GM04504 (cell line): ENCODE measurements at places on chromosomes 5 and 9.

DNA sequence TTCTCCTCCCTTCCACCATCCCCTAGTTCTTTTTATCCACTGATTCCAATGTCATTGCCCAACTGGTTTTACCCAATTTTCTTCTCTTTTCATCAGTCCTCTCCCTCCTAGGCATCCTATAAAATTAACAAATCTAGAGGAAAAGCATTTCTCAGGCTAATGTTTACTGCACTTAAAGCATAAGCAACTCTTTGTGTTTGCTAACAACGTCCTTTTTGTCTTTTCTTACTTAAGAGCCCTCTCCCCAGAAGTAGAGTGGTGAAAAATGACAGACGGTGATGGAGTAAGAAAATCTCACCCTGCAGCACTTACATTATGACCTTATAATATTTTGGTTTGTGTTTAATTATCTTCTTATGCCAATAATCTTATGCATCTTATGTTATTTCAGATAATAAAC, 1.6 kb upstream of the SPATA9 start:
- DNase-seq, result no peak

GRCh38 chr5:38447786-38448185, 108.7 kb downstream of the LIFR start:
- no peak for DNase-seq

DNA sequence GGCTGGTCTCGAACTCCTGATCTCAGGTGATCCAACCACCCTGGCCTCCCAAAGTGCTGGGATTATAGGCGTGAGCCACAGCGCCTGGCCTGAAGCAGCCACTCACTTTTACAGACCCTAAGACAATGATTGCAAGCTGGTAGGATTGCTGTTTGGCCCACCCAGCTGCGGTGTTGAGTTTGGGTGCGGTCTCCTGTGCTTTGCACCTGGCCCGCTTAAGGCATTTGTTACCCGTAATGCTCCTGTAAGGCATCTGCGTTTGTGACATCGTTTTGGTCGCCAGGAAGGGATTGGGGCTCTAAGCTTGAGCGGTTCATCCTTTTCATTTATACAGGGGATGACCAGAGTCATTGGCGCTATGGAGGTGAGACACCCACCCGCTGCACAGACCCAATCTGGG, 1.5 kb downstream of the CA9 start:
- no peak for DNase-seq

DNA sequence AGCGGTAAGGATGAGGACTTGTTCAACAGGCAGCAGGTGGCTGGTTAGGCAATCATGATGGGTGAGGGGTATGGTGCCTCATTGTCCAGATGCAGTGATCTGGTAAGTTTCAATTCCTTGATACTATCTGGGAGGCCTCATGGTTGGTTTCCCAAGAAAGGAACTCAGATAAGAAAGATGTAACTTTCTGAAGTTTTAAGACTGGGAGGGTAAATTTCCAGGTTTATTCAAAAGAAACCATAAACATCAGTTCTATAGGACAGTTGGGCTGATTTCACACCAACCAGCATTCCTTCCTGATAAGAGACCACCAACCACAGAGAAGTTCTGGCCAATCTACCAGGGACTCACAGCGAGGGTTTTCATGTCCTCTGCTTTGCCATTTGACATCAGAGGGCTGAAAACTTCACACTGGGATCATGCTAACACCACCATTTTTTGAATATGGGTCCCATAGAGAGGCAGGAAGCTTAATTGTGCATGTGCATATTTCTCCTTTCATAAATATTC, 773 bp upstream of the AGGF1 start:
- DNase-seq, result no peak
